ENCODE measurements at places on chromosomes 4 and X.
A peak's percentile ranks its signal among the peaks of the same experiment; 100 is the strongest.

DNA sequence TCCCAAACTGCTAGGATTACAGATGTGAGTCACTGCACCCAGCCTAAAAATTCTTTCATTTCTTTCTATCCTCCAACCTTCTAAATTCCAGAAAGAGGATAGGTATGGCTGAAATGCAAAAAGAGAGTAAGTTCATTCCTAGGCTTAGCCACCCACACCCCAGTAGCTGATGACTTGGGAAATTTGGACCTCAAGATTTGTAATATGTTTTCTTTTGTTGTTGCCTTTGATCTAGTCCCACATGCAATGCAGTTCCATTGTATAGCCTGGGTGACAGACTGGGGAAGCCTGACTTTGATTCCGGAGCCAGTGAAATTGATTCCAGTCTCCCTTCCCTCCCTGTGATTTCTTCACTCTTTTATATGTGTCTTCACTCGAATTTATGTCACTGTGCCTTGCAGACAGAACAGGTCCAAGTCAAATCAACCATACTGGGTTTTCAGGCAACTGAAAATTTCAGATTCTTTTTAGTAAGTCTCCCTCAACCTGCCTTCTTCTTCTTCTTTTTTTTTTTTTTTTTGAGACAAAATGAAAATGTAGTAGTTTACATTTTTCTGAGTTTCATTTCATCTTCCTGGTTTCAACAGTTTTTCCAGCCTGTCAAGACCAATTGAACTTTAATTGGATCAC, 176.2 kb upstream of the RBPJ start:
- DNase-seq: no peak

DNA sequence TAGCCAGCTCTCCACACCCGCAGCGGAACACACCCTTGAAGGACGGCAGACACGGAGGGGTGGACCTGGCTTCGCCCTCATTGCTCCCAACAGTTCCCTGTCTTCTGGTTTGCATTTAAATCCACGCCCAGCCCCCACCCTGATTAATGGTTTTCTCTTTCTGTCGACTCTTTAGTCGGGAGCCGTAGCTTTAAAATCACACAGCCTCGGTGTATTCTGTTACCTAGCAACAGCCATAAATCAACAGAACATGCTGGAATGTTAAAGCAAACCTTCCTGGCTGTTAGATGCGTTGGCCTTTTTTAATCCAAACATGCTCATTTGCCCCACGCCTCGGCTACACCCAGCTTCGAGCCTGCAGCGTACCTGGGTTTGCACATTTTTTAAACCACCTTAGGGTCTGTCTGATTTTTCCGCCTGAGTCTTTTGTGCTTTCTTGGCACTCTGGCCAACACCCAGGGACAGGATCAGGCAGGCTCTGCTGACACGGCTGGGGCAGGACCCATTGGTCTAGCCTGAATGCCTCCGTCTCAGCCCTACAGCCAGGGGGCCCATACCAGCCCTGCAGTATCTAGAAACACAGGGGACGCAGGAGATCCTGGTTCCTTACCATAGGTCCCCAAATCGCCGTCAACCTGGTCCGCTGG, 21.4 kb upstream of the PPP2R2C start:
- no peak for DNase-seq

- no peak for DNase-seq
These were observed 34.3 kb upstream of the HTRA3 start for GRCh38 chr4:8235224-8235623.

GRCh38 chrX:153560000-153560399, 38.9 kb downstream of the CCNQ start:
- no peak for DNase-seq

DNA sequence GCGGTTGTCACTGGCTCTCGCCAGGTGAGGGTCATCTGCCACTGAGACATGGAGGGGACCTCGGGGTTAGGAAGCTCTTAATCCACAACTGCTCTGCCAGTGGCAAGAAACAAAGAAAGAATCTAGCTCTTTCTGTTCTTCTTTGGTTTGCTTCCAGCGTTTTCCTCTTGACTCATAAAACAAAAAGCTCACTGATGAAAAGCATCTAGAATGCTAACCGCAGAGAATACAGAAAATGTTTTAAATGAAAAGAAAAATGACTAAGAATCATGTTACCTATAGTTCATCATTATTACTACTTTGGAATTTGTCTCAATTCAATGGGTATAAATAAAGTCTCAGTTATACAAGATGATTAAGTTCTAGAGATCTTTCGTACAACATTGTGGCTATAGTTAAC, 274.8 kb upstream of the TENM3 start:
- no peak for DNase-seq

DNA sequence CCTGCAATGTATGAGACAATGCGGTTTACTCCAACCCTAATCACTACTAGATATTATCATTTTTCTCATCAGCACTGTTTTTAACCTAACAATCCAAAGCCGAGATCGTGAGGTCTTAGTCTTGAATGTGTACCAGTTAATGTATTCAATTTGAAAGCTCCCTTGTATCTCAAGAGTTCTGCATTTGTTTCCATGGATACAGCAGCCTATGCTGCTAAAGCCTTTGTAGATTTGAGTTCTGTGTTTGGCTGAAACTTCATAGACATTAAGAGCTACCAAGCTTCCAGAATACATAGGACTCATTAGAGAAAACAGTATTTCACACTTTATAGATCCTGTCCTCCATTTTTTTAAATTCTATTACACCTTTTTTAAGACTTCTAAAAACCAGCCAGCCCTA, 39.9 kb downstream of the SLC9A6 start:
- DNase-seq: no peak

DNA sequence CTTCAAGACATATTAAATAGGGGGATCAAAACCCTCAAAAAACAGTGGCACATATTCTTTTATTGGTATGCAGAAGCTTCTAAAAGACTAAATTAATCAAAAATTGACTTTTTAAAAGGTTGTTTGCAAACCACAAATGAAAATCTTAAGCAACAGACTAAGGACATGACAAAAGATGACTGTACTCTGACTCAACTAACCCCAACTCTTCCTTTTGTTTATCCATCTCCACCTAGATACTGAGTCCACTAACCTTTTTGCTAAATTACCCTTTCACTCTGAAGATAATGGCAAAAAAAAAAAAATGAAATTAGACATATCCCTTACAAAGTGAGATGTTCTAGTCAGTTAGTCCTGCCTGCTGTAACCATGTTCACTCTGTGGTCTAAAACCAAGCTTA, 91.6 kb upstream of the NLRP2B start:
- DNase-seq: no peak

DNA sequence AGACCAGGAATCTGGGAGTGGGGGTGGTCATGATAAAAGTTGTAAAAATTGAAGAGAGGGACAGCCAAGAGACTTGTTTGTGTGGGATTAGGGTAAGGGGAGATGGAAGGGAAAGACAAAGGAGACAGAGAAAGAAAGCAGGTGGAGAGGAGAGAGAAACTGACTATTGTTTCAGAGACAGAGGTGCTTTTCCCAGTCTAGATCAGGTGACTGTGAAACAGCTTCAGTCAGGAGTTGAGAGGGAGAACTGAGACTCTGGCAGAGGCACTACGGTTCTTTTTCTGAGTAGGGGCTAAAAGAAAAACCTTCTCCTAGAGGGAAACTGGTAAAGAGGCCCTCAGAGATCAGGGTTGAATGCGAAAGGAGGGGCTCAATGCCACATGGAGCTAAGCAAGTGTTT, 106.4 kb downstream of the KDR start:
- no peak for DNase-seq

- no peak for DNase-seq
These were observed 29.3 kb downstream of the SH3RF1 start for GRCh38 chr4:169241464-169241863.

DNA sequence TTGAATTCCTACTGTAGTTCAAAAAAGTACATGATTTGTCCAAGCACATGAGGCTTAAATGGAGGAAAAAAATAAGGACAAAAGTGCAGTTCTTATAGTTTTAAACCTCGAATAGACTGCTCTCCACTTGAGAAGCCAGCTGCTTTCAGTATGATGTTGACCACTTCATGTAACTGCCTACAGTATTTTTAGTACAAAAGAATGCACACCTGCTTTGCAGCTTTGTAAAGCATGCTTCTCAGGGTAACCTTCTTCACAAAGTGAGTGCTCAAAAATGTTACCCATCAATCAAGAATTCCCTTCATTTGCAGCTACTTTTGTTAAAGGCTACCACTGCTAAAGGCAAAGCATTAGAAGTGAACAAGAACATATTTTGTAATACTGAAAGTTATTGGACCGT, 83.4 kb upstream of the FAM47B start:
- no peak for DNase-seq

DNA sequence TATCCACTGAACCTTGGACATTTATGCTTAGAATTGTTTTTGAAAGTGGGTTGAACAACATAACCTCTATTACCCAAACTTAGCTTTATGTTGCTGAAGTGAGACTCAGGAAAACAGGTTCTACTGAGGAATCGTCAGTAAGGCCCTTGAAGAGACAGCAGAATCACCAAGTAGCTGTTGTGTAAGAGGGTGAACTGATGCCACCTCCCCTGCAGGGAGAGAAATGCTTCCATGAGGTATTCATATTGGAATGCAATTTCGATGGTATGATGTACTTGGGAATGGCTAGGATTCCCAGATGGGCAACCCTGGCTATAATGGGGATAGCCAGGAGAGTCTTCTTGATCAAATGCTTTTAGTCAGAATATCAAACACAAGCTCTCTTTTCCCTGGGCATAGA, 4.1 kb upstream of the SCRG1 start:
- DNase-seq: no peak

DNA sequence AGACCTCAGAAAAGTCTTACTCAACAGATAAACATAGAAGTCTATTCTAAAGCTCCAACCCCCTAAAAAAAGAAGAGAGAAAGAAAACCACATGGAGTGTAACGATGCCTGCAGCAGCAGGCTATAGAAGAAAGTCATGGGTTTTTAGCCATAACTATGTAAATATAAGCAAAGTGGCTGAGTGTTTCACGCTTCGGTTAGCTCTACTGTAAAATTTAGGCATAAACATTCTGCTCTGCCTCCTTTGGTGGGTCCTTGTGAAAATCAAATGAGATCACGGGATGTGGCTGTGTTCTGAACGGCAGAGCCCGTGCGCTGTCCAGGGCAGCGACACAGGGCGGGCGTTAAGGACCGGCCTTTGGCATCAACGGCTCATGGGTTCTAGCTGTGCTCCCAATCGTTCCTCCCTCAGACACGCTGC, 78.4 kb downstream of the IRF2 start:
- DNase-seq: no peak

DNA sequence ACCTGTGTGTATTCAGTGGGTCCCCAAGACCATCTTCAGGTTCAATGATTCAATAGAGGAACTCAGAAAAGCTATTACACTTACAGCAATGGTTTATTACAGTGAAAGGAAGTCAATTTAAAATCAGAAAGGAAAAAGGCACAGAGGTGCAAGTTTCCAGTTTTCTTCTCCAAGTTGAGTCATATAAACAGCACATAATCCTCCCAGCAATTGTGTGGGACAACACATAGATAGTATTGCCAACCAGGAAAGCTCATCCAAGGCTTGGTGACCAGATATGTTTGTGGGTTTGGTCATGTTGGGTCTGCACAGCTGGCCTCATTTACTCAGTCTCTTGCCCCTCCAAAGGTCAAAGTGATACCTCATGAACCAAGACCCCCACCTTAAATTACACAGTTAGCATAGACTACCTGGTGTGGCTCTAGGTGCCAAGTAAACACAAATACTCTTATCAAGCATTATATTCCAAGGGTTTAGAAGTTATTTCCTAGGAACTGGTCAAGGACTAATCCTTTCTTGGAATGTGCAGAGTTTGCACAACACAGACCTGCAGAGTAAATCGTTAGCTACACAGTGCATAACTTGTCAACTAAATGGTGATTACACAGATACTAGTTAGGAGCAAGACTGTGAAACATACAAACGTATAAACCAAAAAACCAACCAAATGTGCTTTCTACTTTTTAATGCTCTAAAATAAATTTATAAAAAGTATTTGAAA, 777.3 kb downstream of the PCDH18 start:
- no peak for DNase-seq

GRCh38 chr4:63580796-63581475, 828.3 kb downstream of the TECRL start:
- DNase-seq: no peak

- DNase-seq: no peak
These were observed 3.2 kb upstream of the XKRX start for GRCh38 chrX:100931925-100932285.

GRCh38 chrX:53481816-53482465, 47.8 kb upstream of the HSD17B10 start:
- DNase-seq: peak; percentile 53

- DNase-seq: no peak
These were observed 112.2 kb downstream of the SNCA start for GRCh38 chr4:89724716-89725115.

- no peak for DNase-seq
These were observed 486.1 kb upstream of the POU3F4 start for GRCh38 chrX:83022020-83022419.

- DNase-seq: no peak
These were observed 4.8 kb upstream of the SCOC start for GRCh38 chr4:140368686-140369085.

GRCh38 chrX:31165241-31166035, 93.6 kb upstream of the FTHL17 start:
- no peak for DNase-seq

GRCh38 chr4:113869743-113870375, 108.3 kb upstream of the CAMK2D start:
- no peak for DNase-seq

DNA sequence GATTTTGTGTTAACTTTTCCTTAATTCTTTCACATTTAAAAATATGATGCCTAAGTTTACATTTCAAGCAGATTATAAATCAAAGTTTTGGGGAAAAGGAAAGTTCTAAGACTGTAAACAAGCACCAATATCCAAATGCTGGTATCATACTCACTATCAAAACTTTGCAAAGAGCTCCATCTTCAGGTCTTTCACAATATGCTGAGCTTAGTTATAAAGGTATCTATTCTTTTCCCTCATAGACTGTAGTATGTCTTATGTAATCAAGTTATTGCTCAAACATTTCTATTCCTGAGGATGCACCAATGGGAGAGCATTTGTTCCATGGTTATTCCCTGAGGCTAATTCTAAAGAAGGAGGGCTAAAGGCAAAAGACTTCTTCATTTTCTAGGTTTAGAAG, 207.9 kb upstream of the FAM241A start:
- DNase-seq: no peak

DNA sequence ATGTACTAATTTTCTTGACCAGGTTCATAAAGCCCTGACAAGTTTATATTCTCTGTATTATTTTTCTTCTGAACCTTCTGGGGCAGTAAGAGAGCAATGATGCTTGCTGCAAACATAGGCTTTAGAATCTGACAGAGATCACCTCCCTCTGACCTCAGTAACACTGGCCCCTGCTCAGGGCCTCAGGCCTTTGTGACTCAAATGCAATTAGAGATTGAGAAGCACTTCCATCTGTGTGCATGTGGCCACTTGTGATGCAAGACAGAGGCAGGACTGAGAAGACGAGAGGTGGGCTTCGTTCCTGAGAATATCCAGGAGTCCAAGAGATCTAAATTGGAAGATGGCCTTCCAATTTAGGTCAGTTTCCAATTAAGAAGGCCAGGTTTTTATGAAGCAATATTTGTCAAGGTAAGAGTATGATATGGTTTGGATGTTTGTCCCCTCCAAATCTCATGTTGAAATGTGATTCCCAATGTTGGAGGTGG, 82.8 kb upstream of the VEGFC start:
- no peak for DNase-seq

Measured in CD4-positive, alpha-beta T cell treated with Interleukin-12 subunit alpha and Interleukin-12 subunit beta, for 1 hour (primary cell).